Lung microvascular endothelial cell (primary cell): ENCODE measurements at places on chromosomes 12 and 14. TPM values are rescaled to one million over a fixed set of nuclear protein-coding genes. Genes with fewer than 3 reads are reported as not detected.

Gene MYH6
- total RNA-seq: not detected in 2 replicates

Gene GTF2H3
- total RNA-seq: 16.7 and 17.0 TPM in 2 replicates

Gene SPATA7
- 5.9 and 6.2 TPM in 2 replicates for total RNA-seq

Gene KRT71
- not detected in 2 replicates for total RNA-seq

Gene NAB2
- 4.4 and 9.3 TPM in 2 replicates for total RNA-seq

Gene TGM1
- total RNA-seq: under 0.01 and 0.20 TPM in 2 replicates

Gene KRT3
- not detected in 2 replicates for total RNA-seq

Gene FOXG1
- total RNA-seq: not detected in 2 replicates

Gene C14orf39
- total RNA-seq: not detected in 2 replicates

Gene PPP1R1A
- not detected in 2 replicates for total RNA-seq

Gene MUCL1
- not detected in 2 replicates for total RNA-seq

Gene TOMM20L
- not detected in 2 replicates for total RNA-seq

Gene LTBP2
- 6.2 and 44.9 TPM in 2 replicates for total RNA-seq

Gene PITPNM2
- total RNA-seq: 3.9 and 4.4 TPM in 2 replicates

Gene NAV3
- total RNA-seq: 1.2 and 9.4 TPM in 2 replicates

Gene AICDA
- not detected in 2 replicates for total RNA-seq

Gene NTF3
- under 0.01 and 0.20 TPM in 2 replicates for total RNA-seq

Gene NANOG
- not detected in 2 replicates for total RNA-seq

Gene ALDH1L2
- 0.20 and 0.22 TPM in 2 replicates for total RNA-seq

Gene ANGEL1
- total RNA-seq: 4.1 and 4.4 TPM in 2 replicates
